ENCODE measurements at places on chromosomes 7 and 10.

DNA sequence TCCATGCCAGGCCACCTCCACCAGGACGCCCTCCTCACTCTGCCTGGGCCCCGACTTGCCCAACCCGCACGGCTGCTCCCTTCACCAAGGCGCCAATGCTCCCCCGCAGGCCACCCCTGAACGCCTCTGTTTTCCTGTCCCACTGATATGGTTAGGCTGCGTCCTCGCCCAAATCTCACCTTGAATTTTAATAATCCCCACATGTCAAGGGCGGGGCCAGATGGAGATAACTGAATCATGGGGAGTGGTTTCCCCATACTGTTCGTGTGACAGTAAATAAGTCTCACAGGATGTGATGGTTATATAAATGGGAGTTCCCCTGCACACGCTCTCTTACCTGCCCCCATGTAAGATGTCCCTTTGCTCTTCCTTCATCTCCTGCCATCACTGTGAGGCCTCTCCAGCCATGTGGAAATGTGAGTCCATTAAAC is 29.8 kb downstream of the RSU1 start:
- DNase-seq = no peak

GRCh38 chr7:30831936-30832335 is 60.7 kb downstream of the MINDY4 start:
- DNase-seq = no peak

DNA sequence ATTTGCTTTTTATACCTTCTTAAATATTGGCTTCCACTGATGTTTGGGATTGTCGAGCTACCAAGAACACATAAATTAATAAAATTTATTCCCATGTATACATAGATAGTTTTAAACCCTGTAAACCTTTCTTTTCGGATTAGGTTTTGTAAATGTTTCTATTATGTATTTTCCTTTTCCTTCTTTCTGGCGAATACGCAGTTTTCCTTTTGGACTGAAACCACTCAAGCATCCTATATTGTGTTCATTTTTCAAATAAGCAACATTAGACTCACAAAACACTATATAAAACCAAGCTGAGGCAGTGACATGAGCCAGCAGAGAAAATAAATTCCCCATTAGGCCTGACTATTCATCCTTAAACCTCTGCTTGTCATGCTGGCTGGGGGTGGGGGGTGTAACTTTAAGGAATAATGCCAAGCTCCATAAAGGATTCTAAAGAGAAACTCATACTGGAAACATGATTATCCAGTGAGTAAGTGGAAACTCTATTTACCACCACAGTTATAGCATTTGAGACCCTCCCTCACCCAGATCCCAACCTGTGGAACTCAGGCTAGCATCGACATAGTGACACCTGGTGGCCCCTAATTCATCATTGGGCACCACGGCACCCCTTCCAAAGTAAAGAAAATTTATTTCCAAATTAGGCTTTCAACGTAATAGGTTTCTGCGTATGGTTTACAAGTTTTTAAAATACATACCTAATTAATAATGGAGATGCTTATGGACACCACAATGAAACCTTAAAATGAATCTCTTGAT is 86.5 kb upstream of the CELF2 start:
- no peak for DNase-seq

- peak; percentile 78 for DNase-seq
Observed at GRCh38 chr7:106840342-106840741, 24.7 kb upstream of the PIK3CG start.

GRCh38 chr10:15516256-15517085 is 145.4 kb upstream of the FAM171A1 start:
- DNase-seq = no peak

GRCh38 chr7:36749282-36749960 is 25.1 kb upstream of the AOAH start:
- peak; percentile 93 for DNase-seq

DNA sequence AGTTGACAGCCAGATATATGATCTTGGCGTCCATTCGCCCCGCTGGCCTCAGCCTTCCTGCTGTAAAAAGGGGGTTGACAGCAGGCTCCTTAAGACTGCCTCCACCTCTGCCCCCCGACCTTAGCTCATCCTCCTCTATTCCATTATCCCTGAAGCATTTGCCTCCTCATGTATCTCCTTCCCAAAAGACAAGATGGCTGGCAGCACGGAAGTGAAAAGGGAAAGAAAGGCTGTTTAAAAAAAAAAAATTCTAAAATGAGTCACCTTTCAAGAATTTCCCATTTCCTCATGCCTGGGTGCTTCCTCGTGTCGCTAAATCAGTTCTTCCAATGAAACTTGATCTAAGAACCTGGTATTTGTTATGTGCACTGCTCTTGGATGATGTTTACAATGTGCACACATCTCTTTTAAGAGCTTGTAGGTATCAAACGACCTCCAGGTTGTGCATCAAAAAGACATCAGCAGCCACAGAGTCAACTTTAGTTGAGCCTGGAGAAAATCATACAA is 1.7 kb downstream of the SCRN1 start:
- peak; percentile 91 for DNase-seq

- no peak for DNase-seq
Observed at GRCh38 chr7:2473496-2474180, 2.6 kb downstream of the GRIFIN start.

DNA sequence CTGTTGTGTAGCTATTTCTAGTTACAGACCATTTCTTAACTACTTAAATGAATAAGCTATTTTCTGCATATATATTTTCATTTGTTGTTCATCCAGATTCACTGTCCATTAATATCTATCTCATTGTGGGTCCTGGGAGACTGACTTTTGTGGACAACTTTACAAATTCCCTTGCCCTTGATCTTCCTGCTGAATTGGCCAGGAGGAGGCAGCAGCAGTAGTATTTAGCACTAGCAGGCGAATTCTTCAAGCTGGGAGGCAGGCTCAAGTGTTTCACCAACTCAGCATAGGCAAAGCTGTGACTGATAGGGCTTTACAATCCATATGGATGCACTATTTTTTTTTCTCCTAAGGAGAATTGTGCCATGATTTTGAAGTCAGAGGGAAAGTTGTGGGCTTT is 461.0 kb upstream of the NRG3 start:
- DNase-seq = no peak

- DNase-seq = no peak
Observed at GRCh38 chr10:113479346-113480080, 73.3 kb upstream of the HABP2 start.

DNA sequence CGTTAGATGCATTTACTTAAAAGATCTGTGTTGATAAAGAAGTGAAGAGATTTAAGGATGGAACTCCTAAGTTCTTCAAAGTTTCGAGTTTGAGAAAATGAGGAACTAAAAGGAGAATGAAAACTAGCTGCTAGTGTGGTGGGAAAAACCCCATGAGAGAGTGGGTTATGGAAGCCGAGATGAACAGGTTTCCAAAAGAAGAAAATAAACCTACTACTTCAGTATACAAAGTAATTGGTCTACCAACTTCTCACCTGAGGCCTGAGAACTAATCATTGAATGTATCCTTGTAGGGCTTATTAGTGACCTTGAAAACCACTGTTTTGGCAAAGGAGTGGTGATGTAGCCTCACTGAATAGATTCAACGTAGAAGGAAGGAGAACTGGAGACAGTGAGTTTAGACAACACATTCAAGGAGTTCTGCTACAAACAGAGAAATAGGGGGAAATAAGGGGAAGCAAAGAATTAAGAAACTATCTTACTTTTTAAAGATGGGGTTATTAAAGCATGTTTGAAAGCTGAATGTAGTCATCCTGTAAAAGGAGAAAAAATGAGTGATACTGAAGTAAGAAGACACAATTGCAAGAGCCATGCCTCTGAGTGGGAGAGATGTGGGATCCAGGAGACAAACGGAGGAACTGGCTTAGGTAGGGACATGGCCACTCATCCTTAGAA is 50.8 kb downstream of the CH25H start:
- DNase-seq = no peak

DNA sequence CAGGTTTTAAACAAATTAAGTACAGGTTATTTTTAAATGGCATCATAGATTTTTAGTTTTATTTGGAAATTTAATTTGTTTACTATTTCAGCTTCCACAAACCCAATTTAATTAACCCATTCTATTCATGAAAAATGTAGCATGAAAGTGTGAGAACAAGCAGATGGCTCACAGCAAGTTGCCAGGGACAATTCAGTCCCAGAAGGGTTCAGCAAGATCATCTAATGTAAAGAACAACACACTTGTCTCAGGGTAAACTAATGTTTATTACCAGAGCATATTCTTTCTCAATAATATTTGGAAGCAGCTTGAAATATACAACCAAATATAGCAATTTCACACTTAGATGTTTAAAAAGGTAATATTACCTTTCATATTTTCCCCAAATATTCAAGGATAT is 166.9 kb upstream of the SLC13A1 start:
- no peak for DNase-seq

DNA sequence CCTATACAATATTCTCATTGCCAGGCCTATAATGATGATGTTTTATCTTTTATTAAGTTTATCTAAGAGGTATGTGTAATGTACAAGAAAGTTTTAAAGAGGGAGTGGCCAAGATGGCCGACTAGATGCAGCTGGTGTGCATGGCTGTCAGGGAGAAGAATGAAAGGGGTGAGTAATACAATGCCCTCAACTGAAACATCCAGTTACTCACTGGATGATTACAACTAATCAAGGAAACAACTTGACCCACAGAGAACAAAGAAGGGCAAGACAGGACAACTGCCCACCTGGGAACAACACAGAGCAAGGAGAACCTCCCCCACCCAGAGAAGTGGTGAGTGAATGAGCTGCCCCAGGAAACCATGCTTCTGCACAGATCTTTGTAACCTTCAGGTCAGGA is 880.0 kb upstream of the LRRTM3 start:
- DNase-seq = no peak

GRCh38 chr7:18352339-18353255 is 143.0 kb upstream of the HDAC9 start:
- peak; percentile 71 for DNase-seq

- DNase-seq = no peak
Observed at GRCh38 chr7:158536871-158537515, 50.6 kb downstream of the PTPRN2 start.

- no peak for DNase-seq
Observed at GRCh38 chr10:86188796-86189558, 177.6 kb downstream of the GRID1 start.

DNA sequence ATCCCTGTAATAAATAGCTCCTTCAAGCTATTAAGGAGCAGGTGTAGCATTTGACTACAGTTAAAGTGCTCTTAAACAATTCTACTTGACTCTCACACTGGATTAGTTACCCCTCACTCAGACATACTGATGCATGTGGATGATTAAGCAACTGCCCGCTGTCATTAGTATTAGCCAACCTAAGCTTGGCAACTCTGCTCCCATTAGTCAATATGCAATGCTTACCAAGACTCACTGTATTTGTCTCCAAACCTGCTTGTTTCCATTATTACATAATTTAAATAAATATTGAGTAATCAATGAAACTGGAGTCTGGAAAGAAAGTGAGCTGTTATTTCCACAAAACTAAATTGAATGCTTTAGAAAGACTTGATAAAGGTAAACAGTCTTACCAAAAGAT is 144.0 kb upstream of the ASAH2 start:
- DNase-seq = no peak

DNA sequence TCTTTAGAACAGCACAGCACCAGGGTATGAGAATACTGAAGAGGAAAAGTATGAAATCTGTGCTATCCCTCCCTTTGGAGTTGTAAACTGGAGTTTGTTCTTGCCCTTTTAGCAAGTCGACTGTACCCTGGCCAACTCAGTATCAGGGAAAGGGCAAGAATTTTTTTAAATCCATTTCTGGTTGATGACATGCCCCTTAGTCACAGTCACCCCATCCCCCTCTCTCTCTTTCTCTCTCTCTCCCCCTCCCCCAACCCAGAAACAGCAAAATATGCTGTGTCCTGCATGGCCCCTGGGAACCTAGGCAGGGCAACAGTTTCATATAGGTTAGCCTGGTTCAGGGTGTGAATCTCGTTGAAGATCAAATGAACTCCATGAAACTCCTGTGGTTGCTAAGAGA is 177.7 kb upstream of the ADO start:
- DNase-seq = peak; percentile 60

DNA sequence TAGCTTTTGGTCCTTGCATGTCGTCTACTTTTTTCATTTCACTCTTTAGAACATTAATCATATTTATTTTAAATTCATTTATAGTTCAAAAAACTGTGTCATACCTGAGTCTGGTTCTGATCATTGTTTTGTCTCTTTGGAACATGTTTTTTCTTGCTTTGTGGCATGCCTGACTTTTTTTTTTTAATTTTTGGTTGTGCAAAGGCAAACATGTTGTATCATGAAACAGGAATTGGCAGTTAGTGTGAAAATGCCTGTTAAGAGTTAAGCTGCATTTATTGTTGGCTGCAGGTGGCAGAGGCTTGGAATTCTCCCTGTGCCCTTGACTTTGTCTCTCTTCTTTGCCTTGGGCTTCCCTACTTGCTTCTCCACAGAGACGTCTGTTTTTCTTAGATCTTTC is 525.0 kb upstream of the ADARB2 start:
- DNase-seq = no peak

- DNase-seq = no peak
Observed at GRCh38 chr7:42930889-42931288, 1.1 kb downstream of the PSMA2 start.

- no peak for DNase-seq
Observed at GRCh38 chr10:132455441-132455971, 58.5 kb downstream of the PWWP2B start.

GRCh38 chr7:121730869-121731268 is 142.1 kb upstream of the PTPRZ1 start:
- no peak for DNase-seq

DNA sequence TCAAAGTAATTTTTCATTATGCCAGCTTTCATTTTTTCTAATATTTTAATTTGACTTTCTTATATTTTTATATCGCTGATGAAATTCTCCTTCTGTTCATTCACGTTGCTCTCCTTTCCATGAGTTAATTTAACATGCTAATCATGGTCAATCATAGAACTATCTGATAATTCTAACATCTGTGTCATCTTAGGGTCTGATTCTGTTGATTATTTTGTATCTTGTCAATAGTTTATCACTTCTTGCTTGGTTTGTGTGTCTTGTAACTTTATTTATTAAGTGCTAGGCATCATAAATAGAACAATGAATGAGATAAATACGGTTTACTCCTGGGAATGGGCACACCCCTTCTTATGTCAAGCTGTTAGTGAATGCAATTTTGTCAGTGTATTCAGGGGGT is 11.0 kb downstream of the TCERG1L start:
- DNase-seq = no peak

- DNase-seq = peak; percentile 14
Observed at GRCh38 chr10:9786576-9786975, 1231.1 kb upstream of the CELF2 start.

- DNase-seq = no peak
Observed at GRCh38 chr7:18224138-18224537, 196.5 kb upstream of the PRPS1L1 start.

DNA sequence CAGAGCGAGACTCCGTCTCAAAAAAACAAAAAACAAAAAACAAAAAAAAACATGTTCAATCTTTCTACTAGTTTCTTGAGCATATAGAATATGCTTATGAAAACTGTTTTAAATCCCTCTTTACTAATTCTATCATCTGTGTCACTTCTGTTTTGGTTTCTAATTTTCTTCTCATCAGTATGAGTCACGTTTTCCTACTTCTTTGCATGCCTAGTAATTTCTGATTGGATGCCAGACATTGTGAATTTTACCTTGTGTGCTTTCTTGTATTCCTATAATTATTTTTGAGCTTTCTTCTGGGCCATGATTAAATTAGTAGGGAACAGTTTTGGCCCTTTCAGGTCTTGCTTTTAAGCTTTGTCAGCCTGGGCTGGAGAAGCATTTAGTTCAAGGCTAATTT is 9.9 kb downstream of the MICU1 start:
- no peak for DNase-seq

All from RCC 7860 (cell line).